Stimulated activated CD8-positive, alpha-beta memory T cell treated with anti-CD3 and anti-CD28 coated beads, Interleukin-15, amount 100 ng/mL, for 48 hours (primary cell): ENCODE measurements at places on chromosomes 3 and 15.

- no peak for DNase-seq
Observed at GRCh38 chr3:14463330-14464140, 61.1 kb downstream of the SLC6A6 start.

- no peak for DNase-seq
Observed at GRCh38 chr15:26679927-26680326, 92.9 kb downstream of the GABRB3 start.

DNA sequence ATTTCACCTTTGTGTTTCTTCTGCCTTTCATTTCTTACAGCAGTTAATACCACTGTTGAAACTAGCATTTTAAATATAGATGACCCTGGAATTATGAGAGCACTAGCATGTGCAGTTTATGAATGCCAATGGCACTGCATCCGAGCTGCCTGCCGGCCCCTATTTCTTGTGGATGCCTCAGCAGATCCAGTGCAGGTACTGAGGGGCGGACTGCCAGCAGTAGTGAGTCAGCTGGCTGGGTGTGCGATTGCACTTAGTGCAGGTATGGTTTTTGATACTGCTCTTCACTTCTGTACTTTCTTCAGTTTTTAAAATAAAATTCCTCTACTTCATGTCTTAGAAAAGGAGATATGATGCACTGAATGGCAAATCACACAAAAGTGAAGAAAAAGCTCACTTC lies 453.0 kb downstream of the DIPK2A start:
- DNase-seq = no peak

DNA sequence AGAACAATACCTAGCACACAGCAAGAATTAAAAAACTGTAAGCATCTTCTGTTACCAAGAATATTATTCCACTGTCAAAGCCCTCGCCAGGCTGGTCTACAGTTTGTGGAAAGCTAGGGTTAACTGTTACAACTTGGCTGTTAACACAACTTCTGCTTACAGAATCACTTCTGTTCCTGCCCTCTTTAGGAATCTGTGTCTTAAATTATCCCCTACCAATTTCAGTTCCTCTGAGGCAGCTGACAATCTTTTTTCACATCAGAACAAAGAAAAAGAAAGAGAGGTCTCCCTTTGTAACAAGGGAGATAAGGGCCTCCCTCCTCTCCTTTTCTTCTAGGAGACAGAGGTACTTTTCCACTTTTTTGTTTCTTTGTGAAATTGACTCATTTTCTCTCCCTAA lies 188.9 kb downstream of the FMN1 start:
- no peak for DNase-seq

GRCh38 chr3:144865948-144866347 lies 894.3 kb downstream of the DIPK2A start:
- DNase-seq = no peak

- peak; percentile 39 for DNase-seq
Observed at GRCh38 chr3:106215047-106215446, 346.2 kb upstream of the CBLB start.

- no peak for DNase-seq
Observed at GRCh38 chr3:84125201-84125721, 833.5 kb upstream of the CADM2 start.

DNA sequence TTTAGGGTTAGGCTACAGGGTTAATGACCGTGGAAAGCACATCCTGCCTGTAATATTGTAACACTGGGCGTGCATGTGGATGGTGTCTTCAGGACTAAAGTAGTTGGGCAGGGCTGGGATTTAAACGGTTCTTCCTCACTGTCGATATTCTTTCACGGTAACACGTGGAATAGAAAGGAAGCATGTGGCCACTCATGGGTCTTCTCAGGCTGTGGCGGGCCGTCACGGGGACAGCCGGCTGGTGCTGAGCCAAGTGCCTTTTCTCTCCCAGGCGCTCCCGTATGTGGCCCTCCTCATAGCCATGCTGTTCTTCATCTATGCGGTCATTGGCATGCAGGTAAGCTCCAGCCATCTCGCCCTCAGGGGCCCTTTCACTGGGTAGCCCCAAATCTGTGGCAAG lies 73.7 kb downstream of the CHDH start:
- DNase-seq = no peak

DNA sequence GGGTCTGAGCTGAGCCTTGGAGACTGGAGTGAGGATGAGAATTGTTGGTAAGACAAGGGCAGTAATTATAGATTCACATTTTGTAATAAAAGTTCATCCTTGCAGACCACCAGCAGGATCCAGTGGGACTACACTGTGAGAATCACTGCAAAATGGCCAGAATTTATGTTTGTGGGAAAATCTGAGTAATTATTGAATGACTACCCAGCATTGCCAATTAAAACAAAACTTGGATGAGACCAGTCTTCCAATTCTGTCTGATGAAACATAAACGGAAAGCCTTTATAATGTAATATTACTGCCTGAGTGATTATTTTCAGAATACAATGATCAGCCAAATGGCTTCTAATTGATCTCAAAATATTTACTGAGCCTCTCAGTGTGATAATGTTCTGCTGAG lies 323.3 kb upstream of the C2CD4B start:
- no peak for DNase-seq

- DNase-seq = no peak
Observed at GRCh38 chr15:97684249-97684648, 276.3 kb upstream of the ARRDC4 start.

DNA sequence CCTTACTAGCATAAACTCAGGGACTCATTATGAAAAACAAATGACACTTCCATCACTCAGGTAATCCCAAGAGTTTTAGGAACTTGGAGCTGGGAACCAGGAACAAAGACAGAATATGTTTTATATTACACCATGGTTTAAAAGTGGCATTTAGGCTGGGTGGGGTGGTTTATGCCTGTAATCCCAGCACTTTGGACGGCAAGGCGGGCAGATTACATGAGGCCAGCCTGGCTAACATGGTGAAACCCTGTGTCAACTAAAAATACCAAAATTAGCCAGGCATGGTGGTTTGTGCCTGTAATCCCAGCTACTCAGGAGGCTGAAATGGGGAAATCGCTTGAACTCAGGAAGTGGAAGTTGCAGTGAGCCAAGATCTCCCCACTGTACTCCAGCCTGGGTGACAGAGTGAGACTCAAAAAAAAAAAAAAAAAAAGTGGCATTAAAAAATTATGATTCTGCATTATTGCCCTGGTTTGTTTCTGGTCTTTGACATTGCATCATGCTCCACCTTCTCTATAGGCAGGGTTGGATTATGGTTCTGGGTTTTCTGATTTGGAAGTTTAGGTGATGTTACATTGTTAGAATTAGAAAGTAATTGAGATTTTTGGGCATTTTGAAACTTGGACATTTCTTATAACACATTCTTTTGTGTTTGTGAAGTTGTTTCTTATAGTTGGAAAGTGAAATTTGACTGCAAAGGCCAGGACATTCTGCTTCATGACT lies 19.0 kb downstream of the SQOR start:
- DNase-seq = no peak

DNA sequence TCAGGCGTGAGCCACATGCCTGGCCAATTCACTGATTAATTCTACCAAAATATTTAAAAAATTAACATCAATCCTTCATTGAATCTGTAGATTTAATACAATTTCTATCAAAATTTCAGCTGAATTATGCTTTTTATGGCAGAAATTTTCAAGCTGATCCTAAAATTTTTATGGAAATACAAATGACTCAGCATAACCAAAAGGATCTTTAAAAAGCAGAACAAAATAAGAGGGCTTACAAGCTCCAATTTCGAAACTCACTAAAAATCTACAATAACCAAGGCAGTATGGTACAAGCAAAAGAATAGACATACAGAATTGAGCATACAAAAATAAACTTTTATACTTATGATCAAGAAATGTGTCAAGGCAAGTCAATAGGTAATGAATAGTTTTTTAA lies 180.4 kb upstream of the CTNNB1 start:
- no peak for DNase-seq

- no peak for DNase-seq
Observed at GRCh38 chr15:89980896-89981295, 20.2 kb upstream of the ZNF710 start.

- DNase-seq = no peak
Observed at GRCh38 chr3:61701011-61701410, 139.6 kb downstream of the PTPRG start.

GRCh38 chr3:174191380-174191779 lies 667.8 kb upstream of the NAALADL2 start:
- DNase-seq = no peak

DNA sequence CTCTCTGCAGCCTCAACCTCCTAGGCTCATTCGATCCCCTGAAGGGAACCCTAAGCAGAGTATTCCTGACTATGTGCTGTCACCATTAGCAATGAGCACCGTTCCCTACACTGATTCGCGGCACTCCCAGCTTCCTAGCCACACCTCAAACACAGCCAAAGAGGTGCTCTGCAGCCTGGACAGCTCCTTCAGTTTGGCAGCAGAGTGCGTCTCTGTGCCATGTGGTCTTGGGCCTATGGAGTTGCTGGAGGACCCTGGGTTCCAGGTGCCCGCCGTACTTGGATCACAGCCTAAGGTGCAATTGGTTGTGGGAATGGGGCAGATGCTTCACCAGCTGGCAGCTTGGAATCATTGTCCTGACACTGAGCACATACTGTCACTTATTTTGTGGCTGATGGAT lies 17.3 kb upstream of the IL12A start:
- no peak for DNase-seq

GRCh38 chr3:9727041-9727595 lies 4.4 kb upstream of the BRPF1 start:
- DNase-seq = peak; percentile 39

DNA sequence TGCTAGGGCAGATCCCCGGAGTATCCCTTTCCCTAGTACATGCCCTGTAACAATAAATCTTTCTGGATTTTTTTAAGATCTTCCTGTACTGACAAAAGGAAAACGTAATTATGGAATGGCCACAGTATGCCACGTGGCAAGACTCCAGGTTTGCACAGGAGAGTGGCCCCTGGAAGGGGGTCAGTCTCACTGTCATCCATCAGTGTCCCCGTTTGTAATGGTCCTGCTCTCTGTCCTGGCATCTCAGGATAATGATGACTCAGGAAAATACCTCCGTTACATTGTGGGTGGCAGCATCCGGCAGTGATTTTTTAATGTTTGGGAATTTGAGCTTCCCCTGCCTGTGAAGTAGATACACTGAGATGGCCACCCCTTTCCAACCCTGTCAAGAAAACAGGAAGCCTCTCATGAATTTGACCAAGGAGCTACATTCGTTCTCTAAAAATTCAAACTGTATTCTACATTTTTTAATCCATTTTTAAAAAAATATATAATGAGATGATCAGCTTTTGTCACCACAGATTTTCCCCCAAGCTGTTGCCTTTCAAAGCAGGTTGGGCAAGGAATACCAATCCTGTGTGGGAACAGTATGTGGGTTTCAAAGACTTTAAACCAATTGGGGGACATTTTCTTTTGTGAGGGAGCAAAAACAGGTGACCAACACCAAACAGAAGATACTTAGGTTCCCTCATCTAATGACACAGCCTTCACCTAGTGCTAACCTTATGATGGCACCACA lies 110.4 kb downstream of the C3orf70 start:
- no peak for DNase-seq

DNA sequence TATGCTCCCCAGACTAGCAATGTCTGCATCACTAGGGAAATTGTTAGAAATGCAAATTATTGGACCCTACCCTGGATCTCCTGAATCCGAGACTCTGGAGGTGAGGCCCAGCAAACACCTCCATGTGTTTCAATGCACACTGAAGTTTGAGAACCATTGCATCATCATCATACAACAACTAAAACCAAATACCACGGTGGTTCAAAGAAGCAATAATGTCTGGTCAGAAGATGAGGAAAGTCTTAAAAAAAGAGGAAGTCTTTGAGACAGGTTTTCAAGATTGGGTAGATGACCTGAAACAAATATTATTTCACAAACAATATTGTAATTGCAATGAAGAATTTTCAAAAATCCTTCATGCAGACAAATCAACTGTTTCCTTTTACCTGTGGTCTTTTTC lies 60.3 kb upstream of the TRA2B start:
- no peak for DNase-seq

DNA sequence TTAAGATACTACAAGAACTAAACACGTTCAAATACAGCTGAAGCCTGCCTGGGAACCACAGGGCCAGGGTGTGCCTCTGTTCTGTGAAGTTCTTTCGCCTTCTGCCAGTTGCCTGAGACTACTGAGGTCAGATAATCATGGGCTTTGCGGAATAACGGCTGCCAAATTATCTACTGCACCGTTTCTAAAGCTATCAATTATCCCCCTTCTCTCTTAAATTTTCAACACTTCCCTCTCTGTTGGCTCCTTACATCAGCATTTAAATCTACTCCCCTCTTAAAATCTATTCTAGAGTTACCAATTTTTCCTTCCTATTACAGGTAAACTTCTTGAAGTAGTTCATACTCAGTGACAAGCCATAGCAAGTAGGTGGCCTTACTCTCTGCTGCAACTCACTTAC lies 6.2 kb upstream of the NEO1 start:
- DNase-seq = no peak

DNA sequence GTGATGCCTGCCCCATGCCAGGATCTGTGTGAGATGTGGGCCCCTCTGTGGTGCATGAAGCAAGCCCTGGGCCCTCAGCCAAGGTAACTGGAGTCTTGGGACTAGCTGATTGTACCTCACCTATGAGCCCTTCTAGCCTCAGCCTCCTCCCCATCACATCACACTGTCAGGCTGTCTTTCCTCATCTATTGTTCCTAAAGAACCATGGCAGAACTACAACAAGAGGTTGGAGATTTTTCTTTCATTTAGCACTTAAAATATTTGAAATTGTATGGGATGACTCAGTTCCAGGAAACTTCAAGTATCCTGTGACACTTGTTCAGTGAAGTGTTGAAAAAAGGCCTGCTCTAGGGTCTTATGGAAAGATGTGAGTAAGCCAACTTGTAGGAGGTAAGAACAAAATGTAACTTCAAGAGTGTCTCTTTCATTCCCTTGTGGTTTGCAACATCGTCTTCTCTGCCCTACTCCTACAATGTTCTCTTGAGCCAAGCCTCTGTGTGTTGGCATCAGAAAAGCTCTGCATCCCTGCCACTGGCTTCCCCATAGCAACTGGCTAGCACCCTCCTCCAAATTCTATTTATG lies 58.7 kb upstream of the TIPARP start:
- DNase-seq = no peak

DNA sequence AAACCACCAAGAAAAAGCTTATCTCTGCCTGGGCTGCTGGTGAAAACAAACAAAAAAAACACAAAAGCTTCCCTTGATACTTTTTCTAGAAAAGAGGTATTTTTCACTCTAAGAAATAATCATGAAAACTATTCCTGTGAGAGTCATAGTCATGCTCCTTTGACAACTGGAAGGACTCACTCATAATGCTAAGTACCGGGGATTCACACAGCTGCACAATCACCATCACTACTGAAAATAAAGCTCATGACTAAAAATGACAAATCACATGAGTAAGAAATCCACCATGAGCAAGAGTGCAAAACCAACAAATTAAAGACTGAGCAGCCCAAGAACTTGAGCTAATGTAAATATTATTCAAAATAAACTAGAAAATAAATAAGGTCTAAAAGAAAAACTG lies 10.6 kb upstream of the POU1F1 start:
- no peak for DNase-seq

DNA sequence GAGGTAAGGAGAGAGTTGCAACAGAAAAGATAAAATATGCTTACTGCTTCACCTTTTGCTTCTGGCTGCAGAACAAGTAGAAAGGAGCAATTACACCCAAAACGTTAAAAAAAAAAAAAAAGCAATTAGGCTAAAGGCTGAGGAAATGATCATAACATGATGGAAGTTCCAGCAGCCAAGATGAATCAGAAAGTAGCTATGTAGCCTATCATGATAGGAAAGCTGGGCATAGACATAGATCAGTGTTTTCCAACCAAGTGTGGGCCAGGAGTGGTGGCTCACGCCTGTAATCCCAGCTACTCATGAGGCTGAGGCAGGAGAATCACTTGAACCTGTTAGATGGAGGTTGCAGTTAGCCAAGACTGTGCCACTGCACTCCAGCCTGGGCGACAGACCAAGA lies 52.6 kb downstream of the AGTR1 start:
- DNase-seq = no peak
